Activated CD8-positive, alpha-beta T cell treated with anti-CD3 and anti-CD28 coated beads for 36 hours (primary cell): ENCODE measurements at places on chromosomes 3 and 15. TPM values are rescaled to one million over a fixed set of nuclear protein-coding genes. Genes with fewer than 3 reads are reported as not detected.

Gene CFAP100
- not detected for total RNA-seq

Gene UCN2
- total RNA-seq = not detected

Gene TRPM1
- not detected for total RNA-seq

Gene EFL1
- 25.6 TPM for total RNA-seq

Gene FOXB1
- 0.13 TPM for total RNA-seq

Gene MYL3
- not detected for total RNA-seq

Gene ONECUT1
- not detected for total RNA-seq

Gene SMCO1
- not detected for total RNA-seq

Gene P4HTM
- 24.8 TPM for total RNA-seq

Gene ATP1B3
- total RNA-seq = 134 TPM

Gene CRYGS
- total RNA-seq = 1.4 TPM

Gene TMCO5A
- not detected for total RNA-seq

Gene SIAH2
- 90.3 TPM for total RNA-seq

Gene MAGEL2
- total RNA-seq = not detected

Gene GOLGA8S
- 0.13 TPM for total RNA-seq

Gene ENTPD3
- total RNA-seq = not detected
